ENCODE measurements at places on chromosomes 11 and 22.

DNA sequence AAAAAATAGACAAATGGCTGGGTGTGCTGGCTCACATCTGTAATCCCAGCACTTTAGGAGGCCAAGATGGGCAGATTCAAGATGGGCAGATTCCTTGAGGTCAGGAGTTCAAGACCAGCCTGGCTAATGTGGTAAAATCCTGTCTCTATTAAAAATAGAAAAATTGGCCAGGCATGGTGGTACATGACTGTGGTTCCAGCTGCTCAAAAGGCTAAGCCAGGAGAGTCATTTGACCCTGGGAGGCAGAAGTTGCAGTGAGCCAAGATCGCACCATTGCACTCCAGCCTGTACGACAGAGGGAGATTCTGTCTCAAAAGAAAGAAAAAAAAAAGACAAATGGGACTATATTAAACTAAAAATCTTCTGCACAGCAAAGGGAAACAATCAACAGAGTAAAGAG, 55.4 kb downstream of the USP35 start:
- no peak for DNase-seq

DNA sequence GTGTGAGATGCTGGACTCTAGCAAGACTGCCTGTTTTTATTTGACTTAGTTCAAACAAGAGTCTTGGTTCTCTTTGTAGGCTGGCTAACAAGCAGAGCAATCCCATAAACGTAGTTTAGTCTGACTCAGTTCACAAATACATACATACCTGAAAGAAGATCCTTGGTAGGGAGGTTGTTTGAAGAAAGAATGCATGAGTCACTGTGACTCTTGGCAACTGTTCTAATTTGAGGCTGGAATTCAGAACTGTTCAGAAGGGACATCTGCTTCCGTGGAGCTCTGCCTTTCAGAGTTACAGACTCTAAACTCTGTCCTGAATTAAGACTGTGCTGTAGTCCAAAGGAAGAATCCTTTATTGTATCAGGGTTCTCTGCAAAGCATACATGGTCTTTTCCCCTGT, 32.2 kb downstream of the C2CD3 start:
- no peak for DNase-seq

DNA sequence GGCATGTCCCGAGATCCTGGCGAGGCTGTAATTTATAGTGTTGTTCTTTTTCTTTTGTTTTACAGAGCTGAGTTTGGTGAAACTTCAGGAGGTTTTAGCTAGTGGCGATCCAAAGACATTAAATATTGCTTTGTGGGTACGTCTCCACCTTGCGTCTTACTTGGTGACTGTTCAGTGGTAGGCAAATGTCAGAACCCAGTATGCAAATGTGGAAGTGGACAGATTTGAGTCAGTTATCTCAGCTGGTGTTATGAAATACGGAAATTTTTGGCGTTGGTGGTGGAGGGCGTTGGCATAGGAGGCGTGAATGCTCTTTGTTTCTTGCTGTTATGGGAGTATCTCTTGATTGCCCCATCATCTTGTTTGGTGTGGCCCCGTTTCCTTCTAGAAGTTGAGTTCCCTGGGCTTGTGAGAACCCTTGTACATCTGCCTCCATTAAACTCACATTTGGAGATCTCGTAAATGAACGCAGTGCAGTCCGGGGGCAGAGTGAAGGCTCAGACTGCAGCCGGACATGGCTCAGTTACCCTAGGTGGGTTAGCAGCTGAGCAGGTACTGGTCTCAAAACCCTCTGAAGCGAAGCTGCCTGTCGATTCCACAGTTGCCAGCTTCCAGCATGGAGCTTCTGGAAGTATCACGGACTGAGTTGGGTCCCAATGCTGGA, 39.9 kb downstream of the PTPRJ start:
- DNase-seq, result no peak

DNA sequence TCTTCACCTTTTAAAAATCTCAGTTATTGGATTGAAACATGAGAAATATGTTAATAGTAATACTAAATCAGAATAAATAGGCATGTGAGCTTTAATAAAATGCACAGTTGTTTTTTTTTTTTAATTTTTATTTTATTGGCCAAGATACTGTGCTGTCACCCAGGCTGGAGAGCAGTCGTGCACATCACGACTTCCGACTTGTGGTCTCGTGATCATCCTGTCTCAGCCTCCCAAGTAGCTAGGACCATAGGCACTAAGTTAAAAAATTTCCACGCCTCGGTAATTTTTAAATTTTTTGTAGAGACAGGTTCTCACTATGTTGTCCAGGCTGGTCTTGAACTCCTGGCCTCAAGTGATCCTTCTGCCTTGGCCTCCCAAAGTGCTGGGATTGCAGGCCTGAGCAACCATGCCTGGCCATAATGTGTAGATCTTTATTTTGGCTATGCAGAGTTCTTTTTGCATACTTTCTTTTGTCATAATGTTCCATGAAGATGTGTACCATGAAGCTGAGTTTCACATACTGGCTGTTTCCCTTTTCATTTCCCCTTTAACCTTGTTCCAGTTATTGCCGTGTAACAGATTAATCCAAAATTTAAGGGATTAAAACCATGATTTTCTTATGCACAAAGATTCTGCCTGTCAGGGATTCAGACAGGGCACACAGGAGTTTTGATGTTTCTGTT, 16.0 kb downstream of the CAPRIN1 start:
- no peak for DNase-seq

DNA sequence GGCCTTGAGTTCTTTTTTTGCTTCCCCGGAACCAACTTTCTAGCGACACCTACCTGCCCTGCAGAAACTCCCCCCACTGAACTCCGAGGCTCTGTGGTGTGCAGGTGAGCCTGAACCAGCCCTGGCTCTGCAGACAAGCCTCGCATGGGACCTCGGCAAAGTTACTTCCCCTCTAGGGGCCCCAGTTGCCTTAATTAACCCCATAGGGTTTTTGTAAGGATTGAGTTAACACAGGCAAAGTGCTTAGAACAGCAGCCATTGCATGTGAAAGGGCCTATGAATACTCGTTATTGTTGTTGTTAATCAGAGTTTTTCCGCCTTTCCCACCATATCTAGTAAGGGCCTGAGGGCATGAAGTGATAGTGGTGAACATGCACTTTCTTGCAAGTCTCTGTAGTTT, 12.6 kb upstream of the SYT13 start:
- DNase-seq, result no peak

DNA sequence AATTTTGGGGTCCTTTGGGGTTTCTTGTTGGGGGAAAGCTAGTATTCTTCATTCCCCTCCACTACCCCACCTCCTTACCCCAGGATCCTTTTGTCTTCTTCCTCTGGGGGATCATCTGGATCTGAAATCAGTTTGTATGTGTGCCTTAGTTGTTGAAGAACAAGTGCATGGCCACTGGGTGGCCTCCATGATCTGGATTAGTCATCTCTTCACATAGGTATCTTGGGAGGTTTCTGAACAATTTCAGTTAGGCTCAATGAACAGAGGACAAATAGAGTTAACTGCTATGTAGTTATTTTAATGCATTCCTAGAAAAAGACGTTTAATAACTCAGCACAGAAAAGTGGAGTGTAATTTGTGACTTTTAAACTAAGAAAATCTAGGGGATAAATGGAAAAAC, 7.1 kb upstream of the VWA5A start:
- DNase-seq, result no peak

- DNase-seq, result no peak
Measured at GRCh38 chr11:69052343-69053168, 3.8 kb downstream of the TPCN2 start.

GRCh38 chr11:18563090-18563730, 25.3 kb downstream of the UEVLD start:
- no peak for DNase-seq
